Activated naive CD8-positive, alpha-beta T cell treated with anti-CD3 and anti-CD28 coated beads for 36 hours (primary cell): ENCODE measurements at places on chromosomes 2 and 18.

GRCh38 chr2:120316528-120317179 lies 29.3 kb upstream of the INHBB start:
- no peak for DNase-seq

GRCh38 chr18:57027190-57027708 lies 119.6 kb upstream of the BOD1L2 start:
- DNase-seq, result no peak

- no peak for DNase-seq
These were observed 70.4 kb downstream of the FECH start for GRCh38 chr18:57516056-57516455.

DNA sequence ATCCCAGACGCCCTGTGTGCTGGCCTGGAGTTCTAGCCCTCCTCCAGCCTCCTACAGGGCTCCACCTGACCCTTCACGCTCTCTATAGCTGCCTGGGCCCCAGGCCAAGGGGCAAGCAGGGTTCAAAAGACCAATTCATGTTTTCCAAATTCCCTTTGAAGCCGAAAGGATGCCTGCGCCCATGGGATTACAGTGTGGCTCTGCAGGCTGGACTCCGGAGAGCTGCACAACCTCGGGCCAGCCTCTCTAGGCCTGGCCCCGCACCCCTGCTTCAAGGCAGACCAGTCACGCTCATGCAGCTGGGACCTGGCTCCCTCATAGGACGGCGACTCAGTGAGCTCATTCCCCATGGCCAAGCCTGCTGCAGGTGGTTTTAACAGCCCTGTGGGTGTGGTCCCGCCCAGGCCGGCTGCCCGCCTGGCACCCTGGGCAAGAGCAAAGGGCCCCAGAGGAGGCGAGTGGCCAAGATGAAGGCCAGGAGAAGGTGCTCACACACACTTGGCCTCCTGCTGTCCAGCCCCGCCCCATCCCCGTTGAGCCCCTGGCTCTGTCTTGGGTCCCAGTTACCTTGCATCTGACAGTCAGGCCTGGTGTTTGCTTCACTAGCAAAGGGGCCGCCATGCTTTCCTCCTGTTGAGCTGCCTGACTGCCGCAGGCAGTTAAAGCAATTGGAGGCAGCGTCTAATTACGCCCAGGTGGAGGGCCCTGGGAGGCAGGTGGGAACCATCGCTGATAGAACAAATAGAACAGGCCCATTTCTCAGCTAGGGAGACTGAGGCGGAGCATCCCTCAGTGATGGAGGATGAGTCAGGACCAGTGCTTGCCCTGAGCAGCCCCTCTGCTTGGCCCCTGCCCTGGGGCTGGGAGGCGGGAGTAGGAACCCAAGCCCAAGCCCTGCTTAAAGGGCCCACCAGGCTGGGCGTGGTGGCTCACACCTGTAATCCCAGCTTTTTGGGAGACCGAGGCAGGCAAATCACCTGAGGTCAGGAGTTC lies 56.9 kb downstream of the SMAD7 start:
- DNase-seq, result no peak

GRCh38 chr2:174692256-174692919 lies 71.9 kb downstream of the CHRNA1 start:
- no peak for DNase-seq

DNA sequence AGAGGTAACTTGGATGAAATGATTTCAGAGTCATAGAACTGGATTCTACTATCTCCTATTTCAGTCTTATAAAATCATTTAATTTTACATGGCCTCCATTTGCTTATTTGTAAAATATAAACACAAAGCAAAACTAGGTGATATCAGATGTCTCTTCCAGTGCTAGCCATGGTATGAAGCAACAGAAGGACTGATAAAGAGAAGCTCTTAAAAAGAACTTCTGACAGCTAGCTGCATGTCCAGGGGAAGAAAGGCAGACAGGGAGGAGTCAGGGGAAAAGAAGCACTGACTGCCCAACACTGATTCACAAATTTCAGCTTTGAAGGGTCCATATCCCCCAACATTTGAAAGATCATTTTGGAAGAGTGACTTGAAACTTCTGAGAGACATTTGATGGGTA lies 6.4 kb downstream of the SLC8A1 start:
- DNase-seq, result no peak

DNA sequence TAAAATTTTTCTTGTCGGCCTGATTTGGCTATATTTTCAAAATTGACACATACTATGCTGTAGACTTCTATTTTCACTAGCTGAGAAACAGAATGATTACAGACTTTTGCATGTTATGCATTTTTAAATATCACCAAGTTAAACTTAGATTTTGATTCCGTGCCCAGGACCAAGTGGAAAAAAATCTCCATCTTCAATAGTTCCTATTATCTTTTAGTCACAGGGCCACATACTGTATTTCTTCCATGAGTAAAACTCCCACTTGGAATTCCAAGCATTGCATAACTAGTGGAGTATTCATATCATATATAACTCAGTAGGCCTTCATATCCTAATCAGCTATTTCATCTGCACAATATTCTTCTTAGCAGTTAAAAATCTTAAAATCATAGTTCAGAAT lies 470.9 kb downstream of the ARHGAP15 start:
- DNase-seq, result no peak

DNA sequence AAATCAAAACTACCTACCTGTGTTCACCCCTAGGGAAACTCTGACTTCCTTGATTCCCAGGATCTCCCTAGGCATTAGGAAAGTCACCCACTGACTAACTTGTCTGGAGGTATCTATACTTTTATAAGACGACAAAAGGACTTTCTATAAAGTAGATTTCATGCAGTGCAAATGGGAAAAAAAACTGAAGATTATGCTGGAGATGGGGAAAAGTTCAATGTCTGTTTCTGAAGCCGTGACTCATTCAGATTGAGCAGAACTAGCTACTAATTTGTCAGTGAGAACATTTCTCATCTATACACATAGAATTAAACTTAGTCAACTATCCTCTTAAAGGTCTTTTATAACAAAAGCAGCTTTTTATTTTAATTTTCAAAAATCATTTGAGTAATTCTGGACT lies 6.0 kb downstream of the SEPTIN10 start:
- DNase-seq, result no peak

DNA sequence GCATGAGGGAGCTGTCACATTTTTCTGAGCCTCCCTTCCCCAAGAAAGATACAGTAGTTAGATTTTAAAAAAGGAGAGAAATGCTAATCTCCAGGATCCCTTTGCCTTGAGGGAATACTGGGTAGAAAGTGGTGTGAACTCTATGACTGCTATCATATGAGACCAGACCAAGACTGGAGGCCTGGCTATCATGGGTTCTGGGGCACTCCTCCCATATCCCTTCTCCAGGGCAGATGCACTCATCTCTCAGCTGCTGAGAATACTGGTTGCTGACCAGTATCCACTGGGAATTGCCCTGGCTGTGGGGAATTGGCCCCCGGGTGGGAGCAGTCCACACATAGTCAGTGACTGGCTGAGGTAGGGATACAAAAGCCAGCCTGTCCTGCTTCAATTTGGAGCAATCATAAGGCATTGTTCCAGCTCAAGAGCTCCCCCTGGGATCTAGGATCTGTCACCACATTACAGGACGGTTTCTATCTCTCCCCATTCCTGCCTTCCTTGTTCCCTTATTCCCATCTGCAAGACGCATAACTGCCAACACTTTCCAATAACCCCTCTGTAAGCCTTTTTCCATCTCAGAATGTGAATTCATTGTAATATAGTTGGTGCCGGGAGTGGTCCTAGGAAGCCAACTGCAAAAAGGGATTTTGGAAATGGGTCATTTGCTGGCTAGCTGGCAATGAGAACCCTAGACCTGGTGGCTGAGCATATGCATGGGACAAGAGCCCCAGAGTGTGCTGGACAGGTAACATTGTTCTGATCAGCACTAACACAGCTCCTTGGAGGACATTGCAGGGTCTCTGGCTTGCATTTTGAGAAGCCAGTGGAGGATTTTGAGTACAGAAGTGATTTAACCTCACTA lies 35.4 kb upstream of the REEP1 start:
- DNase-seq, result no peak

DNA sequence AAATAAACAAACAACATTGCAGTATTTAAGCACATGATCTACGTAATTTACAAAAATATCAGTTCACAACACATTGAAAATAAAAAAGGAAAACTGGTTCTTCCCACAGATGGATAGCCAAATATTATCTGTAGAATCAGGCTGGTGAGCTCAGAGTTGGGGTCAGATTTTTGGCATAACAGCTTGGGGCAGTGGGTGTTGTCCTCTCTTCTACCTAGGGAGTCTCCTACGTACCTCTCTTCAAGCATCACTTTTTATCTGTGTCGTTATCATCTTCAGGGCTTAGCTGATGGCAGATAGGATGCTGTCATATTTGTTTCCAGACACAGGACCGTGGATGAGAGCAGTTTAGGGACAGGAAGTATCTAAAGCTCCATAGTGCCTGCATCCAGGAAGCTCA lies 46.2 kb downstream of the EMILIN2 start:
- DNase-seq, result no peak

- DNase-seq, result peak; percentile 67
These were observed 25.7 kb downstream of the NPPC start for GRCh38 chr2:231900486-231900942.

- DNase-seq, result no peak
These were observed 4.8 kb downstream of the CHRND start for GRCh38 chr2:232530626-232531260.

DNA sequence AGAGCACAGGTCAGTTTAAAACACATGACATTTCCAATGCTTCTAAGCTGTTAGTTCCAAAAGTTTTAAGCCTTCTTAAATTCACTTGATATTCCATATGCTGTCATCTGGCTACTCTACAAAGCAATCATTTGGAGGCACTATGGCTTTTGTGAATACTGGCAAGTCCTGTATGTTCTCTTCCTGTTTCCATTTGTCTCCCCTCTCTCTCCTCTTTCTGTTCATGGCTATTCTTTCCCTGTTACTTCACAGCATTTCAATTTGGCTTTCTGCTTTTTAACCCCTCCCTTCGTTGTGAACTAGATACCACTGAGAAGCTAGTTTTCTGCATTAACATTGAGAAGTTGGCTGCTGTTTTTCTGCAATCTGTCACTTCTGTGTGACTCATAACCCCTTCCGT lies 1337.2 kb upstream of the CELF4 start:
- no peak for DNase-seq

DNA sequence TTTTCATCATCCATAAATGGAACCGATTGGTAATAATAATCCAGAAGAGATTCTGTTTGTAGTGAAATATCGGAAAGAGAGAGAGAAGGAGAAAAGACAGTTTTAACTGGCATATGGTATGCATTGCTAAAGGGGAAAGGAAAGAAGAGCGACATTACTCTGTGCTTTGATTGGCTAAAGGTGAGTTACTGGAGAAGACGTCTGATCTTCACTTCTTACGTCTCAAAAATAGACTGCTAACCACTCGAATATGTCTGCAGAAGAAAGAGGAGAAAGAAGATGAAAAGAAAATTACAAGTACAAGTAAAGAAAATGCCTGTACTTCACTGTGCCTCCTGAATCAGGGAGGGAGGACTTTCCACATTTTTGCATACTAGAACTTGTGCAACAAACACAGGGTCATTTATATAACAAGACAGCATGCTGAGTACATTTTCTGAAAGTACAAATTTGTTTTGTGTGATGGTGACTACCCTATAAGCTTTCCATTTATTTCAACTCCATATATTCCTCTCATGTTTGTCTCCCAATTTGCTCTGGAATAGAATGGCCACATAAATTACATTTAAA lies 787.2 kb downstream of the RNF144A start:
- no peak for DNase-seq

DNA sequence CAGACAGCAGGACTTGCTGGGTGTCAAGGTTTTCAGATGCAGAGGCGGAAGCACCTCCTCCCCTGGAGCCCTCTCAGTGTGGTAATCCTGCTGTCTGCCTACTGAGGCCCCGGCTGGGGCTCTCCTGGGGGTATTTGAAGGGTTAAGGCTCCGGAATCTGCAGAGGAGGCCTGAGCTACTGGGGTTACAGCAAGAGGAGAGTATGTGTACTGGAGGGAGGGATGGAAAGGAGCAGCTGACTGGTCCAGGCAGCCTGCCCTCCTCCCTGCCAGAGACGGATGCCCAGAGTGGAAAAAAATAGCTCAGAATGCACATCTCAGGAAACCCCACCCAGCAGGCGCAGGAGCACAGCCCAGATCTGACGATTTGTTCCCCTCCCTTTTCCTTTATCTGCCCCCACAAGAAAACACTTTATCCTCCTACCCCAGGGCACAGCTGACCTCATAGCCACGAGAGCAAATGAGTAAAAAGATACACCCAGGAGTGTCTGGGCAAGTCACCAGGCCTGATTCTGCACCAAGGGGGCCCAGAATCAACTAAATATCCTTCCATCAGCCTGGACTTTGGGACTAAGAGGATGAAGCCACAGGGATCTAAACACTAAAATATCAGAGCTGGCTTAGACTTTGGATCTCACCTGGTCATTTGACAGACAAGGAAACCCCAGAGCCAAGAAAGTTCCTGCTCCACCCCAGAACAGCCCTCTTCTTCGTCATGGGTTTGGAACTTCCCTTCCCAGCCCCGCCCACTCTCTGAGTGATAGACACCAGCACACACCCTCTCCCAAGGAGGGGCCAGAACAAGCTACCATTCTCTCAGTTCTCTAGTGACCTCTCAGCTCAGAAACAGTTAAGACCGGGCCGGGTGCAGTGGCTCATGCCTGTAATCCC lies 5.5 kb downstream of the TMBIM1 start:
- DNase-seq, result peak; percentile 87

DNA sequence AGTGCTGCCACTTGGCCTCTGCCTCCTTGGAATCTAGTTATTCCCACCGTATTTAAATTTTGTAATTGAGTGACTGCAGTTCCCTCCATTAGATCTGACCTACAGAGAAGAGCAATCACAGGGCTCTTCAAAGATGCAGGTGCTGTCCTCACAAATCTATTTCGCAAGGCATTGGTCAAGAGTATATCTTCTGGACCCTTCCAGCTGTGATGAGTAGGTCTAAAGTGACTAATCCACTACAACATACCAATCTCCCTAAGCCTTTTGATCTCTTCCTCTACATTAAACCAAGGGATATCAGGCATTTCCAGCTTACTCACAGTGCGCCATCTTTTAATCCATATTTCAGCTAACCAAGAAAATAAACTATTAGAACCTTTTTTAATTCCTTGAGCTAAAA lies 65.1 kb upstream of the COL3A1 start:
- no peak for DNase-seq

GRCh38 chr2:29786361-29786760 lies 135.0 kb downstream of the ALK start:
- no peak for DNase-seq

DNA sequence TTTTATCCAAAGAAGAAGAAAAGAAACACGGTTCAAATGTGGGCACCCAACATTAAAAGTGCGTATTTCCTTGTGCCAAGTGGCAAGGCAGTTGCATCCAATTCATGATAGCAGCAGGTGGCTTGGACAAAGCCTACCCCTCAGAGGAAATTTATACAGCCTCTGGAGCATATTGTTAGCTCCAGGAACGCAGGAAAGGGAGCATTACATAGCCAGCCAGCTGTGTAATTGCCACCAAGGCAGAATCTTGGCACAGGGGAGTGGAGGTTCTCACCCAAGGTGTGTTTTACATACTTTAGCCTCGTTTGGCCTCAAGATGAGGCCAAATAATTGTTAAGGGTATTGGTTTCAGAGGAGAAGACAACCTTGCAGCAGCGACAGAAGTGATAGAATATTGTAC lies 526.9 kb downstream of the TMEM182 start:
- DNase-seq, result no peak

- DNase-seq, result no peak
These were observed 10.7 kb upstream of the DSG3 start for GRCh38 chr18:31436825-31437224.

- DNase-seq, result no peak
These were observed 73.2 kb downstream of the TGFA start for GRCh38 chr2:70480468-70480867.

- no peak for DNase-seq
These were observed 256.4 kb downstream of the BCL2 start for GRCh38 chr18:63063171-63063570.

GRCh38 chr2:143732871-143733270 lies 603.7 kb downstream of the ARHGAP15 start:
- no peak for DNase-seq
